ENCODE measurements at places on chromosomes 13 and 19. TPM values are rescaled to one million over a fixed set of nuclear protein-coding genes. Genes with fewer than 3 reads are reported as not detected.

SNRPA gene
- 139 TPM for total RNA-seq

SLC8A2 gene
- total RNA-seq = not detected

- DNase-seq = no peak
- no peak overlapping the region for H3K4me3 ChIP-seq
- no peaks in the 10 kb centered on the region for H3K4me1 ChIP-seq
- peaks cover 6% of the 10 kb centered on the region for H3K36me3 ChIP-seq
- no peak overlapping the region for H3K27ac ChIP-seq
Observed at GRCh38 chr13:49272296-49272695, 24.6 kb downstream of the CDADC1 start.

- H3K36me3 ChIP-seq = no peaks in the 10 kb centered on the region
- no peaks in the 10 kb centered on the region for H3K4me1 ChIP-seq
- H3K4me3 ChIP-seq = no peak overlapping the region
- no peak for DNase-seq
Observed at GRCh38 chr19:39852882-39853281, 6.7 kb upstream of the FBL start.

LILRA6 gene
- total RNA-seq = not detected

GRCh38 chr13:113195360-113195759 lies 13.1 kb downstream of the PCID2 start:
- peaks cover 4% of the 10 kb centered on the region for H3K4me1 ChIP-seq
- H3K4me3 ChIP-seq = no peak overlapping the region
- DNase-seq = no peak

All from endothelial cell of umbilical vein (primary cell).